ENCODE measurements at places on chromosomes 4 and X.

GRCh38 chrX:7346021-7346420 lies 198.1 kb upstream of the PUDP start:
- DNase-seq = no peak

DNA sequence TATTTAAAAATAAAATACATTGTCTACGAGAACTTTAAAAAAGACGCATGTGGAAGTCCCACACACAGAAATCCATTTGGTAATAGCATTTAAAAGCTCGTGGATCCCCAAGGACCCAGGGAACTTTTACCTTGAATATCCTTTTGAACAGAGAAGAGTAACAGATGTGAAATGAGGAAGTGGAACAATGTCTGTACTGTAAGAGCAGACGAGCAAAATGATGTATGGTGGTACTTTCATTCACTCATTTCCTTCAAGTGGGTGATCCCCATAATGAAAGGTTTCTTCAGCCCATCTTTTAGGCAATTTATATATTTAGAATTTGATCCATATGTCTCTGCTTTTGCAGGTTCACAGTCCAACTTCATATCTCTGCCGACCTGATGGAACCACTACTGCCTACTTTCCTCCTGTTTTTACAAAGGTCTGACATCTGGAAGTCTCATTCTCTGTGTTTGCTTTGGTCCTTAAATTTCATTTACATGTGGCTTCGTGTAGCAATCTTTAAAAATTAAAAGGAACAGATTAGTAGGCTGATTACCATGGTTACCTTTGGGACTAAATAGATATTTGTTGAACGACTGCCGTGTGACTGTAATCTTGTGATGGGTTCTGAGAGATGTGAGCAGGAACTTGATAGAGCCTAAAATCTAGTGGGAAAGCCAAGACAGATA lies 188.4 kb downstream of the PALLD start:
- no peak for DNase-seq

DNA sequence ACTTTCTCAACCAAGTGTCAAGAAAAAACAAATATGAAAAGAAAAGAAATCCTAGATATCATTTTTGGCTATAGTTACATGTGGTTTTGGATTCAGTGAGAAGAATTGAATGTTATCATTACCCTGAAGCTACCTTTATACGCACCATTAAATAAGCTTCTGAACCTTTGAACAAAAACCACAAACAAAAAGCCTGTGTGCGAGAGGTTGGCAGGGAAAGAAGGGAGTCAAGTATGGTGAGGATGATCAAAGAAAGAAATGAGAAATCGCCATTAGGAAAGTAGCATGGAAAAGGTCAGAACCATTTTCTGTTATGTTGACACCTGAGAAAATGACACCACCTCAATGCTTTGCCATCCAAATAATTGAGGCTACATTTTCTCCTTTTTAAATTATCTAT lies 1.2 kb upstream of the SLC7A11 start:
- DNase-seq = no peak

DNA sequence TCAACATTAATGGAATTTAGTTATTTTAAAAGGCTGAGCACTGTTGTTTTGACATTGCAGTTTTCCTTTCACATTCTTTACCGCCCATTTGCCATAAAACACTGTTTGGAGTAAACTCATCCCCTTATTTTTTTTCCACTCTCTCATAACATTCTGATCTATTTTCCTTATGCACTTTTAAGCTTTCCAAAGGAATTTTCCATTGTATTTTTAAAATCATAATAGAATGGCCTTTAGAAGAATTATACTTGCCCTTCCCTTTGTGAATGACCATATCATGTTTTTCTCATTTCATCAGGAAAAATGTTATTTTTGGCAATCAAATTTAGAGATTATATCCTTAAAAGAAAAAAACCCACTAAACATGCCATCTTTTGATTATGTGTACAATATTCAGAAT lies 1074.2 kb downstream of the STIM2 start:
- DNase-seq = no peak

DNA sequence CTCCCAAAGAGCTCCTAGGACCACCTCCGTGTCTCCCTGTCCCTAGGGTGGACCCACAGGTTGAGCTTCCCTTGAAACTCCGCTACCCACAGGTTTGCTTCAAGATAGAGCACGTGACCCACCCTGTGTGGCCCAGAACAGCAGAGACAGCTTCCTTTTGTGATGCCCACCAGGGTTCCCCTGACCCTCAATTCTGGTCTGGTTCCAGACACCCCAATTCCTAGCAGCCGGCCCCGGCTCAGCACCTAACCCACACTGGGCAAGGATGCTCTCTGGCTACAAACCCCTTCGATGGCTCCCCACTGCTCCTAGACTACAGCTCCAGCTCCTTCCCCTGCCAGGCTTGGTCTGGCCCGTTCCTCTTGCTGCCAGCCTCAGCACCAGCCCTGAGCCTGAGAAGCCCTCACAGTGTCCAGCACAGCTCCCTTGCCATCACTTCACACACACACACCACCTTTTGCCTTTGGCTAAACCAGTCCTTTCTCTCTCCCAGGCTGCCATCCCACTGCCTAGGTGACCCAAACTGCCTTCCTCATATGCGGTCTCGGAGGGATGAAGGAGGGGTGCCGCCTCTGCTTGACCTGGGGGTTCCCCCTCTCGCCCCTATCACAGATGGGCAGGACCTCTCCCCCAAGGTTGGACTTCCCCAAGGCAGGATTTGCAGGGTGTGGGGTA lies 6.2 kb downstream of the PNCK start:
- DNase-seq = no peak

GRCh38 chr4:1472148-1472797 lies 66.0 kb upstream of the NKX1-1 start:
- no peak for DNase-seq

GRCh38 chrX:71859637-71860036 lies 51.0 kb upstream of the NHSL2 start:
- no peak for DNase-seq

DNA sequence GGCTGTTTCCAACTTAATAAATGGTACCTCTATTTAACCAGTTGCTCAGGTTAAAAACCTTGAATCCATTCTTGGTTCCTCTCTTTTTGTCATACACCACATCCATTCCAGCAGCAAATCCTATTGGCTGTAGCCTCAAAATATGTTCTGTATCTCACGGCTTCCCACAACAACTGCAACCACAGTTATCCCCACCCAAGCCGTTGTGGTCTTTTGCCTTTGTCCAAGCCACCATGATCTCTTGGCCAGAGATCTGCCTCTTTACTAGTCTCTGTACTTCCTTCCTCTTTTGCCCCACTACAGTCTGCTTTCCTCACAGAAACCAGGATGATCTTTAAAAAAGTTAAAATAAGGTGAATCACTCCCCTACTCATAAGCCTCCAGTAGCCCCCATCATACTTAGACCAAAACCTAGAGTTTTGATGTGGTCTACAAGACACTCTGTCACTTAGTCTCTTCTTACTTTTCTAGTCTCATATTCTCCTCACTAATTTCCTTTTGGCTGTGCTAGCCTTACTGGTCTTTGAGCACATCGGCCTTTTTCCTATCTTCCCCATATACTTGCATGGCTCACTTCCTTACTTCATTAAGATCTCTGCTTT lies 10.3 kb downstream of the MAOA start:
- DNase-seq = no peak

GRCh38 chrX:149473092-149473491 lies 32.0 kb downstream of the IDS start:
- no peak for DNase-seq

DNA sequence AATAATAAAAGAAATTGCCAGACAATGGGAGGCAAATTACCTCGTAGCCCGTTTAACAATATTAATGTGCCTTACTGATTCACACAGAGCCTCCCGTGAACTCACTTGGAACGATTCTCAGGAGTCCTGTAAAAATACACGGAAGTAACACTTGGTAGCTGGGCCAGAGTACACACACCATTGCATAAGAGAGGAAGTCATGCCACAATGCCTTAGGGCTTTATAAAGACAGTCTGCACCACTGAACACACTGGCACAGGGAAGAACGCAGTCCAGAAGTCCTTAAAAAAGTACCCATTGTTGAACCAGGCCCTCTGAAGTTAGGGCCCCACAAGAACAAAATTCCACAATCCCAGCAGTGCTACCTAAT lies 15.1 kb downstream of the SLC2A9 start:
- no peak for DNase-seq

DNA sequence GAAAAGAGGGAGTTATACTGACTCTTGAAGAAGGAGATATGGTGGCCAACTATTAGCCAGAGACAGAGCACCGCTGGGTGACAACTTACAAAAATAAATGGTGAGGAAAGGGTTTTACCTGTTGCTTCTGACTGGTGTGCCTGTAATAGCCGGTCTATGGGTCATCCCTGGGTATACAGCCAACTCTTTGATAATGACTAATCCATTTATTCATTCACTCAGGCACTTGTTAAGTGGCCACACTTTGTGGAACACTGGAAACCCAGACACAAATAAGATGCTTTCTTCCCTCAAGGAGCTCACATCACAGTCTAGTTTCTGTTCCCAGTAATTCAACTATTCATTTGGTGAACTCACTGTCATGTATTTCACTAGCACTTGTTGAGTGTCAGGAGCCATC lies 13.2 kb upstream of the CAPN6 start:
- no peak for DNase-seq

DNA sequence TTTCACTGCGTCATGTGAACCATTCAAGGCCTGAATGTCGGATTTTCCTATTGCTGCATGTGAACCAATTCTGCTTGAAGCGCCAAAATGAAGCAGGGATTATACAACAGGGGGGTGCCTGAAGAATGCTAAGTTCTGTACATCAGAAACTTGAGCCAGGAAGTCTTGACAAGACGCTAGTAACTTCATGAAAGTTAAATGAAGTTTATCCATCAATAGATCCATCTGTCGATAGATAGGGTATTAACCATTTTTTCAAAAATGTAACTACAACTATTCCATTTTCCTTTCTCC lies 590 bp upstream of the NAF1 start:
- no peak for DNase-seq

GRCh38 chrX:42751573-42751972 lies 26.4 kb downstream of the PPP1R2C start:
- DNase-seq = no peak

DNA sequence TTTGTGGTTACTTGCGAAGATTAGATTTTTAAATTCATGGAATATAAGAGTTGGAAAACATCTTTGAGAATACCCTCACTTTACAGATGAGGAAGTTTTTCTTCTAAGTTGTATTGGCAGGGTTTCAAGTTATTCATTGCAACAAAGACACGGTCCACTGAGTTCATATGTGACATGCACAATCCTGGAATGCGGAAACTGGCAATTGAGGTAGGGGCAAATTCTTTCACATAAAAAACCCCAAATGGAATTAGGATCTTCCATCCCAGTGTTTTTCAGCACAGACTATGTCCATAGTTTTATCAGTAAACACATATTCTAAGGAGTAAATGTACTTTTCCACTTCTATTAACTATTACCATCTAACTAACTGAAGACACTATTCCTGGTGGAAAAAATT lies 81.8 kb upstream of the NAP1L5 start:
- no peak for DNase-seq

GRCh38 chr4:24644983-24645764 lies 60.8 kb upstream of the DHX15 start:
- no peak for DNase-seq

DNA sequence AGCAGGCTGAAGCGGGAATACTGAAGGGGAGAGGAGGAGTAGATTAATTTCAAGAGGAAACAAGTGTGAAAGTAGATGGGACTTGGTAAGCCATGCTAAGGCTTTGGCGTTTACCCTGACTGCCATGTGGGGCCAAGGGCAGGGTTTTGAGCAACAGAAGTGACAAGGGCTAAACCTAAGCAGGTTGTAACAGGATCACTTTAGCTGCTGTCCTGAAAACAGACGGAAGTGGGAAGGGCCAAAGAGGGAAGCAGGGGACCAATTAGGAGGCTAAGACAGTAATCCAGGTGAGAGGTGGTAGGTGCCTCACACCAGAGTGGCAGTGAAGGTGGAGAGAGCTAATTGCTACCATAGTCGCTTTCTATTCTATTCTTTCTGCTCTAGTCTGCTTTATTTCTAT lies 166.5 kb downstream of the PJA1 start:
- DNase-seq = no peak

DNA sequence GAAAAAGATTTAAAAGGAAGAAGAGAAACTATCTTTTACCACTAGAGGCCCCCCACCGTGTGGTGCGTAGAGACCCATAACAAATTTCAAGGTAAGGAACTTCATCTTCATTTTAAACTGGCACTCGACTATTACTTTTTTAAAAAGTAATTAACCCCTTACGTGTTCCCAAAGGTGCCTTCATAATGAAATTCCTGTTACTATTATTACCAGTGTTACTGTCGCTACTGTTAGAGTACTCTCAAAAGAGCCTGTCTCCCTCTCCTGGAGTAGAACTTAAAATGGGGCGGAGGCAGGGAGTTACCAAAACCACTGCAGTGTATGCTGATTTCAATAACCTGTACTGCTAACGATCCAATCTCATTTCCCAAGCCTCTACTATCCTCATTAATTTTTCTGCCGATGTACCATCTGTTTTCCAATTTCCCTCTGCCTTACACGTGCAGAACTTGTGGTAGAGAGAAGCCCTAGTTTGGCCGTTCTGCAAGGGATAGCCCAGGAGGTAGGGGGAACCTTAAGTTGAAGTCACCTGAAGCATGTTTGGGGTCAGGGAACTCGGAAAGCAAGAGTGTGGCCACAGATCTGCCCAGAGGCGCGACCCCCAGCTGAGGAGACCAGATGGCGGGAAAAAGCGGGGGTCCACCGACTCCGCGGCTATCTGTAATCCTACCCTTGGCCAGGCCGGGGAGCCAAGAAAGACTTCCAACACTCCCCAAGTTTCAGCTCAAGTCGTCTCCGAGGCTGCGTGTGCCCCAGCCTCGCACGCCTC lies 720 bp upstream of the STK26 start:
- no peak for DNase-seq

GRCh38 chrX:13123857-13124345 lies 79.5 kb upstream of the FAM9C start:
- DNase-seq = no peak

DNA sequence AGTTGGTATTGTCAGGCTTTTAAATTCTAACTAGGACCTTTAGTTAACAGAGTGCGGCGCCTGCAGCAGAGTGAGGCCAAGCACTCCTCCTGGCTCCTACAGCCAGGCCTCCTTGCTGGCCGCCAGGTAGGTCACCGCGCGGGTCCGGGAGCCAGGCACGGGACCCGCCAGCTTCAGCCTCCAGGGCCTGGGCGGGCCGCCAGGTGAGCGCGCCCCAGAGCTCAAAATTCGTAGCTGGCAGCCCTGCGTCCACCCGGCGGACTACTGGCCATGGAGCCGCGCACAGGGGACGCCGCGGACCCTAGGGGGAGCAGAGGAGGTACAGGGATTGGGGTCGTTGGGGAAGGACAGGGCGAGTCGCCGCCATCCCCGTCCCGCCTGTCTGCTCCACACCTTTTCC lies at the start of gene MAGIX:
MAGIX (plus strand) TSS at position 139 of the 400 bp plus-strand sequence; CDS start at position 271, 132 bp downstream.
- no peak for DNase-seq

- no peak for DNase-seq
These were observed 19.9 kb downstream of the MAGT1 start for GRCh38 chrX:77875372-77875771.

DNA sequence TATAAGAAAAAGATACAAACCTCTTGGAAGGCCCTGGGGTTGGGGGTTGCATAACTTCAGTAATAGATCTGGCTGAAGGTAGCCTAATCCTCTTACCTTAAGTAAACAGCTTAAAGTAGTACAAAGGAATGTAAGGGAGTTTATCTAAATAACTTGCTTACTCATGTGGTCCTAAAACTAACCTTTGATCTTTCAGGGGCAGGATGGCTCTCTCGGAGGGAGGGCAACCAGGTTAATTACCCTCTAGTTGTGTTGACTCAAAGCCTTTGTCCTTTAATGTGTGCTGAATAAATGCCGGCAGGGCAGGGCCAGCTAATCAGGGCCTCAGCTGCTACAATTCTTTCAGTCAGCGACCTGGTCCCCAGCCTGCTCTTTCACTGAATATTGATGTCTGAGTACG lies 822.0 kb upstream of the SLIT2 start:
- no peak for DNase-seq

All from activated CD8-positive, alpha-beta memory T cell treated with anti-CD3 and anti-CD28 coated beads for 4 hours (primary cell).